Stimulated activated CD4-positive, alpha-beta T cell treated with anti-CD3 and anti-CD28 coated beads, Interleukin-2, amount 100 ng/mL, for 48 hours (primary cell): ENCODE measurements at places on chromosomes 6 and 20.

DNA sequence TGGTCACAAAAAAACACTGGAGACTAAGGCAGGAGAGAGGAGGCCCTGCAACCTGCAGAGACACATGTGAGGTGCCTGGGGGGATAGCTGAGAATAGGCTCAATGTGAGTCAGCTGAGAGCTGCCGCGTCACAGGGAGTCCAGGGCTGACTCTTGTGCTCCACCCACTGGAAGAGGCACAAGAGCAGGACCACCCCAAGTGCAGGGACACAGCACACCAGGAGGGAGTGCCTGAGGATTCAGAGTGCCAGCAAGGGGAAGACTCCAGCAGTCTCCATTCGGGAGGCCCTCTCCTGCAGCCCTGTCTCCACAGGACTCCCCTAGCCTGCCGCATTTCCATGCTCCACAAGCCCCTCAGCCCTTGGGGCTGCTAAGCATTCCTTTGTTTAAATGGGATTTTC, 105.5 kb downstream of the HUS1B start:
- no peak for DNase-seq

GRCh38 chr6:22468256-22468965, 101.0 kb upstream of the HDGFL1 start:
- no peak for DNase-seq

DNA sequence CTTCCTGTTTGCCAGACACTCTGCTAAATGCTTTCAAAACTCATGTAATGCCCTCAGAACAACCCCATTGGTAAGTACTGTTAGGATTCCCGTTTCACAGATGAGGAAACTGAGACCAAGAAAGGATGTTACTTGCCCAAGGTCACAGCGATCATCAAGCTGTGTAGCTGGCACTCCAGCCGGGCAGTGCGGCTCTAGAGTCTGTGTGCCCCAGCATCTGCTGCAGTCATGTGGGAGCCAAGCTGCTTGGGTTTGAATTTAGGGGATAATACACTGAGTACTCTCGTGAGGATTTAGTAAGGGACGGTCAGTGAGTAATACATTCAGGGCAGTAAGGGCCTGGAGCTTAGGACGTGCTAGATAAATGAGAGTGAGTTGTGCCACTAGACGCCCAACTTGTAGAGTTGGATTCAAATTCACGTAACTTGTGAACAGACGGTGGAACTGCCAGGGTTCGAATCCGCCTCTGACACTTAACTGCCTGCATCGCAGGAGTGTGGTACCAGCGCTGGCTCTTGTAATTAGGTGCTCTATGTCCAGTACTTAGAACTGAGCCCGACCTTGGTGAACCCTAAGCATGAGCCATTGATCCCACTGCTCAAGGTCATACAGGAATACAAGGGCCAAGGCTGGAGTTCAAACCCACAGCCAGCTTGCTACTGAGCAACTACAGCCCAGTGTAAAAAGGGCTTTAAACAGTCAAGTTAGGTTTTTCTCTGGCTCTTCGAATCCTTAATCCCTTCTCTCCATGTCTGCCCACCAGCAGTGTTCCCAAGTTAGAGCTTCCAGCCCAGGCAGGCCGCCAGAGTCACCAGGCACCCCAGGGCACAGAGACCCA, 70.2 kb downstream of the EYA2 start:
- no peak for DNase-seq

DNA sequence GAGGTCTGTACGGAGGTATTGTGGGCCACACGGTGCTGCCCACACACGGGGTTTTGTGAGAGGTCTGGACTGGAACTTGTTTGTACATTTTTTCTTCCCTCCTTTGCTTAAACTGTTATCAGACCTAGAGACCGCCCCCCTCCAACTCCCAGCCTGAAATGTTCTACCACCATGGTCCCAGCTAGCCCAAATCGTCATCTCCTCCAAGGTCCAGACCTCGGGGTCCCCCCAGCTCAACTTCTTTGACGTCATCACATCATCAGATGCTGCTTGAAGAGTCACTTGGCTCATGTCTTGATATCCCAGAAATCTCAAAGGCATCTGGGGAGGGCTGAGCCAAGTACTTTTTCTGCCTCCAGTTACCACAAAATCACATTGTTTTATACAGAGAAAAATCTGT, 2.8 kb upstream of the CCDC170 start:
- DNase-seq = no peak

GRCh38 chr6:161476711-161477110, 202.8 kb upstream of the AGPAT4 start:
- DNase-seq = no peak

DNA sequence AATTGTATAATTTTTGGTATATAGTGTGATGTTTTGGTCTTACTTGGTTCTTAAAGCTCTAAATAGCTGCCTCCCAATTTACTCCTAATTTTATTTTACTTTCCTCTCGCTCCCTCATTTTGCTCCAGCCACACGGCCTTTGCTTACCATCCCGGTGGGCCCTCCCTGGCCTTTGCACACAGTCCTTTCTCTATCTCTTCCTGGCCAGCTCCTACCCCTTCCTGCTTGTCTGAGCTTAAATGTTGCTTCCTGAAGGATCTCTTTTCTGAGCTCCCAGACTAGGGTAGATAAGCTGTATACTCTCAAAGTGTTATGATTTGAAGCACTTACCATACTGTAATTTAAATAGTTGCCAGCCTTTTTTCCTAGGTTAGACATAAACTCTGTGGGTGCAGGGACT, 121.7 kb downstream of the UTRN start:
- no peak for DNase-seq

GRCh38 chr6:100237821-100238220, 226.9 kb downstream of the SIM1 start:
- no peak for DNase-seq

DNA sequence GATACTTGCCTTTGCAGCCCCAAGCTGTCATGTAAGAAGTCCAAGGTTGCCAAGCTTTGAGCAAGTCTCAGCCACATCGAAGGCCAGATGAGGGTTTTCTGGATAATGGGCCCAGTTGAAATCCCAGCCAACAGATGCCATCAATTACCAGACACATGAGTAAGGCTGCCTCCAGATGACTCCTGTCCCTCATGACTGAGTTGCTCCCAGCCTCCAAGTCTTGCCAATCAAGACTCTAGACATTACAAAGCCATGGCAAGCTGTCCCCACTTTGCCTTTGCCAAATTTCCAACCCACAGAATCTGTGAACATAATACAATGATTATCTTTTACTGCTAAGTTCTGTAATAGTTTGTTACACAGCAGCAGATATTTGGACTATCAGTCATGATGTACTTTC, 76.8 kb upstream of the ARMC2 start:
- no peak for DNase-seq

DNA sequence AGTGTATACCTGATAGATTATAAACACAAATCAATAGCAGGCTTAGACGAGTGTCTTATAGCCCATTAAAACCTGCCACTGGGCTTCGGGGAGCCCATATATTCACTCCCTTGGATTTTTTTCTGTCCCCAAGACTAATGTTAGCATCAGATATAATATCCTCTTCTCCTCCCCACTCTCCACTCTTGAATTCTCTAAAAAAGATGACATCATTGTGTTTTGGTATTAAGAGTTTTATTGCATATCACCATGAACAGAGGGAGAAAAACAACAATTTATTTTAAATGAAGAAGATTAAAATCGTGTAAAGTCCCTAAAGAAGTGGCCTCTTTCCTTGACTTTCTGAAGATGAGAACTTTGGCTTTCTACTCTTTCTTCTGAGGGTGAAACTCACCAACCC, 84.4 kb downstream of the MLIP start:
- no peak for DNase-seq
